Activated CD4-positive, alpha-beta T cell treated with anti-CD3 and anti-CD28 coated beads, Interleukin-2, amount 10 ng/mL, durations not matched to agents 7 days and 5 days (primary cell): ENCODE measurements at places on chromosomes 2 and 18. TPM values are rescaled to one million over a fixed set of nuclear protein-coding genes. Genes with fewer than 3 reads are reported as not detected.

DNA sequence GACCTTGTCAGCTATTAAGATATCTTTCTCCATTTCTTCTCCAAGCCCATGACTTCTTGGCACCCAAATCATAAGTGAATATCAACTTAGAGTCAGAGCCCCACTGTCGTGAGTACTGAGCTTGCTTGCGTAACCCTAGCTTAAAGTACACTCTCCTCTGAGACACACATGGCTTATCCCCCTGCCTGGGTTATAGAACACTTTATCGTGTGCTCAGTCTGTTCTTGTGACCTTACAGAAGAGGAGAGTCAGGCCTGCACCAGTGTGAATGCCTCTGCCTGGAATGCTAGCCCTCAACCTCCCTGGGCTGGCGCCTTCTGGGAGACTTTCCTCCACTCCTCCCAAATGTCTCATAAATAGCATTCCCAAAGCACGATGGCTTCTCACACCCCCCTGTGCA, 79.3 kb downstream of the CEP192 start:
- DNase-seq, result no peak

- no peak for DNase-seq
Observed at GRCh38 chr2:71552356-71552755, 99.0 kb downstream of the DYSF start.

Gene ERICH2
- not detected for total RNA-seq

Gene MALL
- 0.19 TPM for total RNA-seq

GRCh38 chr18:11658989-11659388, 30.1 kb upstream of the GNAL start:
- no peak for DNase-seq

- no peak for DNase-seq
Observed at GRCh38 chr2:102508863-102509262, 35.8 kb downstream of the SLC9A4 start.

Gene MYO7B
- total RNA-seq, result 0.69 TPM

- no peak for DNase-seq
Observed at GRCh38 chr2:43495727-43496126, 100.1 kb downstream of the THADA start.

Gene TFCP2L1
- total RNA-seq, result 0.02 TPM

Gene NOL4
- total RNA-seq, result not detected

- peak; percentile 23 for DNase-seq
Observed at GRCh38 chr2:209771474-209772289, at the start of gene UNC80. TSS of gene UNC80 (plus strand) at chr2:209771832. CDS start at chr2:209772073, 241 bp downstream.

DNA sequence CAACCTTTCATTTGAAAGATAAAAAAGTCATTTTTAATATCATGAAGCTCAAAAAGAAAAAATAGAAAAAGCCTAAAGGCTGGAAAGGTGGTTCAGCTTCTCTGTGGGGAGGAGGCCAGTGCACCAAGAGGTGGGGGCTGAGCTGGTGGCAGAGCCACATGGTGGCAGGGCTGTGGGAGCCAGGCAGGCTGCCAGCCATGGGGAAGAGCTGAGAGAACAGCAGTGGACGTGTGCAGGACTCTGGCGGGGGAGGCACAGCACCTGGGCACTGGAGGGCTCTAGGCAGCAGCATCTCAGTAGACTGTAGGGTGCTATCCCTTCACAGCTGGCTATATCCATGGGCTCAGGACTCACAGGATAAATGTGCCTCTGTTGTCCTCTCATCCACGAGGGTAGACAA, 47.8 kb downstream of the STK25 start:
- no peak for DNase-seq

DNA sequence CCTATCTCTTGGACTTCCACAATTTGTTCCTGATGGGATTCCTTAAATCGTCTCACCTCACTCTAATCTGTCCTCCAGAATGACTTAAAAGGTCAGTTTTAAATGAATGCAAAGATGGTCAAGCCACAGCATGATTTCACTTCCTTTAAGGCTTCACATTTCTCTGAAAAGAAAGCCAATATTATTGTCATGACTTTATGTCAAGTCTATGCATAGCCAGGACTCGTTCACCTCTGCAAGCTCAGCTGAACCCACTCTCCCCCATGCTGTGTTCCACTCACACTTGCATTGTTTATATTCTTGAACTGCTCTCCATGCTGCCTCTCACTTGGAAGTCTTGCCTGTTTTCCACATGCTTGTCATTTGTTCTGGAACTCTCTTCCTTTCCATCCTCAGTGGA, 298.4 kb upstream of the MMADHC start:
- DNase-seq, result no peak

GRCh38 chr2:165846056-165846455, 52.0 kb upstream of the GALNT3 start:
- no peak for DNase-seq

- DNase-seq, result no peak
Observed at GRCh38 chr2:14451312-14451711, 181.2 kb upstream of the LRATD1 start.

Gene ZNF396
- 0.77 TPM for total RNA-seq

GRCh38 chr18:5158587-5158986, 38.5 kb downstream of the AKAIN1 start:
- no peak for DNase-seq

GRCh38 chr2:174436351-174436750, 40.8 kb downstream of the SCRN3 start:
- DNase-seq, result no peak

GRCh38 chr2:27493948-27494283, 1.1 kb downstream of the FNDC4 start:
- DNase-seq, result no peak

- no peak for DNase-seq
Observed at GRCh38 chr2:151157000-151157735, 104.5 kb downstream of the RBM43 start.

GRCh38 chr18:74389991-74390390, 67.1 kb downstream of the DIPK1C start:
- DNase-seq, result no peak

GRCh38 chr2:15765686-15766302, 174.1 kb downstream of the DDX1 start:
- DNase-seq, result no peak

Gene UPP2
- not detected for total RNA-seq

- peak; percentile 37 for DNase-seq
Observed at GRCh38 chr2:233061591-233062450, 1.7 kb downstream of the INPP5D start.

DNA sequence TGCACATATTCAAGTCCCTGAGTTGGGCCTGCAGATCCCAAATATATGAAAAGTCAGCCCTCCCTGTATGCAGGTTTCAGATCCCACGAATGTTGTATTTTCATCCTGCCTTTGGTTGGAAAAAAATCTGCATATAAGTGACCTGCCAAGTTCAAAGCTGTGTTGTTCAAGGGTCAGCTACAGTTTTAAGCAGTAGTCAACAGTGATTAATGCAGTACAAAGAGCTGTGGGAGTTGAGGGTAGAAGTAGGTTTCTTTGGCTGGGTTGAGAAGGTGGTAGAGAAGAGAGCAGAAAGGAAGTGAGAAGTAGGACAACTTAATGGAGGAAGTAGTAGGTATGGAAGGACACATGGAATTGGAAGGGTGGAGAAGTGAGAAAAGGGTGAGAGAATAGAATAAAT, 127.9 kb downstream of the ANKRD44 start:
- no peak for DNase-seq

Gene KCNS3
- total RNA-seq, result not detected

Gene RIOK3
- 55.4 TPM for total RNA-seq

DNA sequence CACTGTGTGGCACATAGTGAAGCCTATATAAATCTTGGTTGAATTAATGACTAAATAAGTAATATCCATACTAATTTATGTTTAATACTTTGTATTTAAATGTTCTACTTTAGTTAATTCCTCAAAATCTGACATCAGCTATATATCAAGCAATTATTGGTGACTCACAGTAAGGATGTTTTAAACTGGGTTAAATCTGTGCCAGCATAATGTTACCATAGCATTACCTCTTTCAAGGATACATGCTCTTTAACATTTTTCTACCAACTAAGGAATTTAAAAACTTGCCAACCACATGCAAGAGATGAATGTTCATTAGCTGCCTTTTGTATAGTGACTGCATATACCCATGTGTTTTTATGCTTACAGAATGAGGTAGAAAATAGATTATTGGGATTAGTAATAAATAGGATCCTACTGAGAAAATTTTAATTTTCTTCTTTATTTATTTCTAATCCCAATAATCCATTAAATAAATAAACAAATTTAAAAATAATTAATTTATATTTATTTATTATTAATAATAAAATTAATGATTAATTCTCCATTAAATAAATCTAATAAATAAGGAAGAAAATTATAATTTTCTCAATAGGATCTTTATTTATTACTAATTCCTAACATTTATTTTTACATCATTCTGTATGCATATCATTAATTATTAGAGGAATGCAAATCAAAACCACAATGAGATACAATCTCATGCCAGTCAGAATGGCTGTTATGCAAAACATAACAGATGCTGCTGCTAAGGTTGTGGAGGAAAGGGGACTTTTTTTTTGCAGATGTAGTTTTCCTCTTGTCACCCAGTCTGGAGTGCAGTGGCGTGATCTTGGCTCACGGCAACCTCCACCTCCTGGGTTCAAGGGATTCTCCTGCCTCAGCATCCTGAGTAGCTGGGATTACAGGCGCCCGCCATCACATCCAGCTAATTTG, 410.7 kb upstream of the DSEL start:
- DNase-seq, result no peak

Gene ATRAID
- total RNA-seq, result 81.8 TPM

DNA sequence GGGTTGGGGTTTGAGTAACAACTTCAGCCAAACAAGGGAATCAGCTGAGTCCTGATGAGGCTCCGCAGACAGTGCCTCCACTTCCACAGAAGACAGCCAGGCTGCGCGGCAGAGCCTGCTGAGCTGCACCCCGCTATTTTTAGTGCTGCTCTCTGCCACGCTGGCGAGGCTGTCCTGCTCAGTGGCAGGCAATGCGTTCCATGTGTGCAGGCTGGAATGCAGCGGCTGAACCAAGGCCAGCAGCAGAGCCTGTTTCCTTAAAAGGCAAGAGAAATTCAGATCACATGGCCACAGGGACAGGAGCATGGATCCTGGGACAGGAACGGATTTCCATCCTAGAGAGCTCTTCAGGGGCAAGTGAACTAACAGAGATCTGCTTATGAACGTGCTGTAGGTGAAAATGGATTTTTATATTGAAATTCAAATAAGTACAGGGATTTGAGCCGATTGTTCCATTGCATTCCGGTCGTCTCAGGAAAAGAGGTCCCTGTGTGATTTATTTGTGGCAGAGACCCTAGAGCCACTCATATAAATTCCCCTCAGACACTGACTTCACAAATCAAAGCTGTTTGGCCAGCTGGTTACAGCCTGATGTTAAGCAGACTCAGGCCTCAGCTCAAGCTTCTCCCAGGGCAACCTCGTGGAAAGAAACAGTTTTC, 98.7 kb downstream of the COL6A3 start:
- no peak for DNase-seq

GRCh38 chr2:226772389-226773179, 27.0 kb downstream of the IRS1 start:
- no peak for DNase-seq

Gene TANC1
- 0.52 TPM for total RNA-seq

- DNase-seq, result no peak
Observed at GRCh38 chr18:55455938-55456337, 132.1 kb downstream of the TCF4 start.

GRCh38 chr2:55164534-55165480, 67.3 kb downstream of the CLHC1 start:
- no peak for DNase-seq

- DNase-seq, result peak; percentile 70
Observed at GRCh38 chr18:811892-812375, at the start of gene YES1. TSS of gene YES1 (minus strand) at chr18:812242. CDS start at chr18:756827, 55,415 bp downstream.

DNA sequence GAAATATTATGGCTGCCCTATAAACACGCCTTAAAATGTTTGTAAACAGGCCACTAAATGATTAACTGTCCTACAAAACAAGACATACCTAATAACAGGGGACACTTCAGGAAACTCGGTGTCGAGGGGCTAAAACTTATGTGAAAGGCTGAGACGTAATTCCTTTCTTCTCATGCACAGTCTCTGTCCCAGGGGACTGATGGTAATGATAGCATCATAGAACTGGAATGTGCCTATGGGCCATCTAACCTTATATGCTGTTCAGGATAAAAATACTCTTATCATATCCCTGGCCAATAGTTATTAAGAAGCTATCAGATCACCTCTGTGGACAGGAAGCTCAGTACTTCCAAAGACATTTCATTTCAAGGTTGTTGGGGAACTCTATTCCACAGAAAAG, 252.6 kb upstream of the RASGRP3 start:
- no peak for DNase-seq
